ENCODE measurements at places on chromosomes 7 and 10. TPM values are rescaled to one million over a fixed set of nuclear protein-coding genes. Genes with fewer than 3 reads are reported as not detected.

- DNase-seq: no peak
Measured at GRCh38 chr10:24463611-24464426, 254.9 kb downstream of the KIAA1217 start.

DNA sequence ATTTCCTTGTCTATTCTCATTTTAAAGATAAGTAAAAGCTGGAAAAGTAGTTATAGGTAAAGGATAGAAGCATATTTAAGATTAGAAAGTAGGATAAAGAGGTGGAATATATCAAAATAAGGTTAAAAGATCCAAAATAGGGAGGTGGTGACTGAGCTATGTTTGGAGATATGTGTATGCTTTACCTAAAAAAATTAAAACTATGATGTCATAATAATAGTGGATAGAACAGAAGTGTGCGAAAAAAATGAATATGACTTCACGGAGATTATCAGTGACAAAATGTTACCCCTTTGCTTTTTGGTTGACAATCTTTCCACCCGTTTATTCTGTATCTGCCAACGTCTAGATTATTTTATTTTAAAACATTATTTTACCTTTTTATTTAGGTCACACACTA is 33.4 kb upstream of the FERD3L start:
- DNase-seq: no peak

GRCh38 chr10:17652585-17652984 is 8.6 kb downstream of the STAM start:
- no peak for DNase-seq

GRCh38 chr10:74234569-74234968 is 83.5 kb downstream of the ADK start:
- DNase-seq: no peak

DNA sequence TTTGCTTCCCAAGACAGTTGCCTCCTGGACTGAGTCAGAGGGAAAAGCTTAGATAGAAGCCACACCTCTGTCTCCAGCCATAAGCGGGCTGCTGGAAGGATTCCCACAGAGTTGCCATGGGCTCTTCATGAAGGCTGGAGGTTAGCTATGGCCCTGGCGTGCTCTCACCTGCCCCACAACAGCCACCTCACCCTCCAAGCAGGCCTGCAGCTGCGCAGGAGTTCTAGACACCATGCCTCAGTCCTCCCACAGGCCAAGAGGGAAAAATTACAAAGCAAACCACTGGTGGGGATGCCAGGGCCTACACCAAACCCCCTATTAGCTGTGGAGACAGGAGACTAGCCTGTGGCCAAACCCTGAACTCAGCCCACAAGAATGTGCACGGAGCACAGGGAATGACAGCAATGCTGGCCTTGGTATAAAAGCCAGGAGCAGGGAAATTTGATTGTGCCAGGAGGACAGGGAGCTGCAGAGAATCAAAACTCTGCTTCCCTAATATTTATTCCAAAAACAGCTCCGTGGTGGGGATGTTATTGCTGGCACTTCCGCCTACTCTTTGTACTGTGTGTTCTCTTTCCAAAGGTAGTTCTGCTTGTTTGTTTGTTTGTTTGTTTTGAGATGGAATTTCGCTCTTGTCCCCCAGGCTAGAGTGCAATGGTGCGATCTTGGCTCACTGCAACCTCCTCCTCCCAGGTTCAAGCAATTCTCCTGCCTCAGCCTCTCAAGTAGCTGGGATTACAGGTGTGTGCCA is 60.3 kb upstream of the STK17A start:
- DNase-seq: no peak

GRCh38 chr10:71279590-71280170 is 39.4 kb upstream of the SLC29A3 start:
- no peak for DNase-seq

GRCh38 chr7:44396931-44397545 is 71.6 kb upstream of the CAMK2B start:
- DNase-seq: no peak

GRCh38 chr10:103197174-103197573 is 4.1 kb upstream of the NT5C2 start:
- DNase-seq: peak; percentile 74

The HYCC1 gene
- 13.1 TPM for total RNA-seq

All from right lobe of liver (tissue), 6 donors.